Stimulated activated CD8-positive, alpha-beta memory T cell treated with anti-CD3 and anti-CD28 coated beads, Interleukin-15, amount 100 ng/mL, for 48 hours (primary cell): ENCODE measurements at places on chromosomes 4 and X.

- DNase-seq, result no peak
Measured at GRCh38 chr4:182185491-182185890, 57.7 kb upstream of the TENM3 start.

GRCh38 chr4:152176627-152177214 lies 359.2 kb downstream of the FBXW7 start:
- no peak for DNase-seq

- DNase-seq, result no peak
Measured at GRCh38 chr4:108674356-108674977, 24.1 kb downstream of the OSTC start.

GRCh38 chr4:164383358-164384220 lies 370.3 kb upstream of the SMIM31 start:
- DNase-seq, result no peak

GRCh38 chr4:138797646-138798045 lies 217.9 kb upstream of the NOCT start:
- no peak for DNase-seq

DNA sequence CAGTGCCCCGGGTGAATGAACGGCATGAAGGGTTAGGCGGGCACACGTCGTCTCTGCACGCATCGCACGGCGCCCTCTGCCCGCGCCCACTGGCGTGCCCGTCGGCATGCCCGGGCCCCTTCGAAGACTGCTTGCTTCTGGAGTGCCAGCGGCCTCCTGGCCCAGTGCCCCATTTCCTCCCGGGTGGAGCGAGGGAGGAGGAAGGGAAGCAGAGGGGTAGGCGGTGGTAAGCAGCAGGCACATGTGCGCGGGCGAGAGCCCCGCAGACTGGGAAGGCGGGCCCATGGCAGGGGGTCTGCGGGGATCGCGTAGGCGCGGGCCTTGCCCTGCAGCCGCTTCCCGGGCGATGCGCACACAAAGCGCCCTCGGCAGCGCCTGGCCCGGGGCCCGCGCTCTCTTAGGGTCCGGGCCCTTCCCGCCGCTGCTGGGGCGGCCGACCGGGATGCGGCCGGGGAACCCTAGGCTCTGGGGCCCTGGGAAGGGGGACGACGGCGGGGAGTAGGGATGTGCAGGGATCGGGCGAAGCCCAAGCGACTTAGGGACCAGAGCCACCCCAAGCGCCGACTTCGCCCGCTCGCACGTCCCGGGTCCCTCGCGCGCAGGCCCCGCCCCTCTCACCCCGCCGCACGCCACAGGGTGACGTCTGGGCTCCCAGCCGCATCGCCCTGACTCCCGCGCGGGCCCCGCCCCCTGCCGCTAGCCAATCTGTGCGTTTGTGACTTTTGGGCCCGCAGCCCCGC lies 866 bp upstream of the EMD start:
- DNase-seq, result no peak

DNA sequence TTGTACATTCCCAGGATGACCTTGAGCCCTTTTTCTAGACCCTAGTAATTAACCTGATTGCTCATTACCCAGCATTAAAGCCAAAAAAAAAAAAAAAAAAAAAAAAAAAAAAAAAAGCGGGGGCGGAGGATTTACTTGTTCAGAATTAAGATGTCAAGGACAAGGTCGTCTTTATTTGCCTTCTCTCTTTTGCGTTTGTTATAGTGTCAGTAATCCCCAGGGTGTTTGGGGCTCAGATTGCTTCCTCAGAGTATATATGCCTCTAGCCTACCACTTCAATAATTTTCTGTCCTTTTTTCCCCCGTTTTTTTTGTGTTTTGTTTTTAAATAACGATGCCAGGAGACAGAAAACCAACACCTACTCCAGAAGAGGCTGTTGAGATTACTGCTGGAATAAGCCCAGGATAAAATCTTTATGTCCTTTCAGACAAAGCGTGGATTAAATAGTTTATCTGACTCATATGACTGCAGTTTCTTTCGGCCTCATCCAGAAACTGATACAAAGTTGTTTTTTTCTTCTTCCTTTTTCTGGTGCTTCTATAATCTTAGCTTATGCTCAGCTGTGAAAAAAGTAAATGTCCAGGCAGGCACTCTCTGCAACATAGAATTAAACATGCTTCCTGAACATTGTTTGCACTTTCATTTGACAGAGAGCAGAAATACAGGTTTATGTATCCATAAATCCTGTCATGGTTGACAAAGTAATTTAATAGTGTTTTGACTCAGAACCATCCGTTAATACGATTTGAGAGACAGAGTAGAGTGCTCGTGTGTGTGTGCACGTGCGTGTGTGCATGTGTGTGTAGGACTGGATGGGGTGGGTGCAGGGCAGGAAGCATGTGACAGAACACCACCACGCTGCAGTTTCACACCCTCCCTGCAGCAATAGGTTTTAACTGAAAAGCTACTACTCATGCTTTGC lies 138.6 kb downstream of the AFF1 start:
- peak; percentile 42 for DNase-seq

DNA sequence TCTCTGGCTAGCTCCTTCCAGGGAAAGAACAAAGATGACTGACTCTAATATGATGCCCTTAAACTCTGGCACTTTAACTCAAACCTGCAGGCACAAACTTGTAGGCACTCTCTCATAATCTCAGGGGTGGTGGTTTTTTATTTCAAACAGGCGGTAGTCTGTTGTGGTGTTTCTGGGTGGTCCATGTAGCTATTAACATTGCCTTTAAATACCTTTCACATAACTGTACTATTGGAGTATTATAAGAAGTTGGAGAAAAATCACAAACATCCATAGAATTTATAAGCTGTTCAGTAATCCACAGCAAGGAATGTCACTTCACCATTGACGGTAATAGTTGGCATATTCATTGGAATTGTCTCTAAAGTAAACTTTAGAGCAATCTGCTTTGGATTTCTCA lies 204.2 kb upstream of the PDE5A start:
- no peak for DNase-seq

DNA sequence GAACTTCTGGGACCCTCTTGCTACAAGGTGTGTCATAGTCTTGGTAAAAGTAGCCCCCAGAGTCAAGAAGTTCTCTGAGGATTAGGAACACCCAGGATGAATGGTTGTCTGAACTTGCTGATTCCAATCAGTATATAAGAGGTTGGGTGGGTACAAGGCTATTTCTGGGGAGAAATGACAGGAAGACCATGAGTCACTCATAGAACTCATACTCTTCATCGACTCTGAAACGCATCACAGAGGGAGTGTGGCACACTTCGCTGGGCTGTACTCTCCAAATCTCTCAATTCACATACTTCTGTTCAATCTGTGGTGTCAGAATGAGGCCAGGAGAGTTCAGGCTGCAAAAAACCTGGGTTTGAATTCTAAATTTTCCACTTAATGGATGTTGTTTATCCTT lies 193.2 kb upstream of the LEF1 start:
- DNase-seq, result no peak

DNA sequence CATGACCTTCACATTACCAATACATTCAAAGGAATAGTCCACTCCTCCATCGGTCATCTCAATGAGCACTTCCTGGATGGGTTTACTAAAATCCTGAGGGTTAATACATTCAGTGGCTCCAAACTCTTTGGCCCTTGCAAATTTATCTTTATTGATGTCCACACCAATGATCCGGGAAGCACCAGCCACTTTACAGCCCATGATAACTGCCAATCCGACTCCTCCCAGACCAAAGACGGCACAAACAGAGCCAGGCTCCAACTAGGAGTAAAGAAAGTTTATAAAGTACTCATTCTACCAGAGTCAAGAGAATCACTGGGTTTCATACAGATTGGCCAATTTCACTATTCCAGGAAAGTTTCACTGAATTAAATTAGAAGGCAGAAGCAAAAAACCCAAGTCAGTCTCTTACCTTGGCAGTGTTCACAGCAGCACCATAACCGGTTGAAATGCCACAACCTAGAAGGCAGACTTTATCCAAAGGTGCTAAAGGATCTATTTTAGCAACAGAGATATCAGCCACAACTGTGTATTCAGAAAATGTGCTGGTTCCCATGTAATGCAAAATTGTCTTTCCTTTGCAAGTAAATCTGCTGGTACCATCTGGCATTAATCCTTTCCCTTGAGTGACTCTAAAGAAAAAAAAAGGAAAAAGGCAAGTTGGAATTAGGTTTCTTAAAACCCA lies 12.2 kb downstream of the ADH5 start:
- no peak for DNase-seq

GRCh38 chr4:181525634-181526033 lies 717.6 kb upstream of the TENM3 start:
- DNase-seq, result no peak

GRCh38 chrX:105645667-105646357 lies 176.5 kb upstream of the NRK start:
- no peak for DNase-seq

DNA sequence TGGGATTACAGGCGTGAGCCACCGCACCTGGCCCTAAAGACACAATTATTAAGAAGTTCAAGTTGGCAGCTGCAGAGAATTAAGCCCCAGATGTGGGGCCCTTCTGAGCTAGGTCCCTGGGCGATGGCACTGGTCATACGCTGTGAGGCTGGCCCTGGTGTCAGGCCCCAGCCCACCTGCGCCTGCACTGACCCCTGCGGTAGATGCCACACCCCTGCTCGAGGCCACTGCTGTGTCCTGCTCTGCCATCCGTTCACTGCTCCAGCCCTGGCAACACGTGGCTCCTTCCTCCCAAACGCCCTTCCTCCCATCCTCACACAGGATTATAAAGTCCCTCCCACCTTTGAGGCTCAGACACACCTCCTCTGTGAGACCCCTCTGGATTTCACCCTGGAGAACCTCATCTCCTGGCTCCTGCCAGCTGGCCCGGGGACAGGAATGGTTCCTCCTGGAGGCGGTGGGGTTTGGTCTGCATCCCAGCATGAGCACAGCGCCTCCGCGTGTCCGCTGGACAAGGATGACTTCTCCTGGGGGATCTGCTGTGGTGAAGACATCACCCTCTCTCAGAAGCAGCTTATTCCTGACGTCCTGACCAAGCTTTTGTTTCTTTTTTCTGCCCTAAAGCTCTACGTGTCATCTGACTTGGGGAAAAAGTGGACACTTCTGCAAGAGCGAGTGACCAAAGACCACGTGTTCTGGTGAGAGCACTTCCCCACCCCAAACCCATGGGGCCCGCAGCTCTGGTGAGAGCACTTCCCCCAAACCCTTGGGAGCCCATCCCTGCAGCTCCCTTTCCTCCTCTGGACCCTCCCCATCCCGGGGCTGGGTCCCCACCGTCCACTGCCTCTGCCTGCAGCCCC lies 219.0 kb upstream of the PSAPL1 start:
- no peak for DNase-seq

DNA sequence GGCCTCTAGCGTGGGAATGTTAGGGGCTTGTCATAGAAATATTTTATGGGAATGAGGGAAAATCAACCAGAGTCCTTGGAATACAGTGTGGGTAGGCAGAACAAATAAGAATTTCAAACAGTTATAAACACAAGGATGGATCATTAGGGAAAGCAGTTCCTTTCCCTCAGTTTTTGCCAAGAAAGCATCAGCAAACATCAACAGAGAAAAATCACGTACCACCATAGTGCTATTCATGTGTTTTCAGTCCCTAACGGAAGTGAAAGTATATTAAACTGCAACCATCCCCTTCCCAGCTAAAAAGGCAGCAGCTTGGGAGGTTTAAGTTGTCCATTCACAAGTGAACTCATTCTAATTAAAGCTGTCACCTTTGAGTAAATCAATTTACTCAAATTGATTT lies 334.4 kb upstream of the PCDH18 start:
- DNase-seq, result no peak

DNA sequence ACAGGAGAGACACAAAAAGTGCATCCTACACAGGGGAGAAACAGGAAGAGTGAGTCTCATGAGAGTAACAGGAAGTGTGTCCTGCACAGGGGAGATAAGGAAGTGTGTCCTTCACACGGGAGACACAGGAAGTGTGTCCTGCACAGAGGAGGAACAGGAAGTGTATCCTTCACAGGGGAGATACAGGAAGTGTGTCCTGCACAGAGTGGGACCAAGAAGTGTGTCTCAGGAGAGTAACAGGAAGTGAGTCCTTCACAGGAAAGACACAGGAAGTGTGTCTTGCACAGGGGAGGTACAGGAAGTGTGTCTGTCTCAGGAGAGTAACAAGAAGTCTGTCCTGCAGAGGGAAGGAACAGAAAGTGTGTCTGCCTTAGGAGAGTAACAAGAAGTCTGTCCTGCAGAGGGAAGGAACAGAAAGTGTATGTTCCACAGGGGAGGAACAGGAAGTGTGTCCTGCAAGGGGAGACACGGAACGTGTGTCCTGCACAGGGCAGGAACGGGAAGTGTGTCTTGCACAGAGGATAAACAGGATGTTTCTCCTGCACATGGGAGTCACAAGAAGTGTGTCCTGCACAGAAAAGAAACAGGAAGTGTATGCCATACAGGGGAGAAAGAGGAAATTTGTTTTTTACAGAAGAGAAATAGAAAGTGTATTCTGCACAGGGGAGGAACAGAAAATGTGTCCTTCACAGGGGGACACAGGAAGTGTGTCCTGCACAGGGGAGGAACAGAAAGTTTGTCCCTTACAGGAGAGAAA lies 102.0 kb downstream of the ARSF start:
- DNase-seq, result no peak

GRCh38 chr4:111475666-111476065 lies 669.6 kb upstream of the FAM241A start:
- no peak for DNase-seq

- DNase-seq, result no peak
Measured at GRCh38 chr4:188879598-188879997, 740.4 kb downstream of the TRIML1 start.
